Skin of body (tissue), 3 donors: ENCODE measurements at places on chromosomes 16 and 17. TPM values are rescaled to one million over a fixed set of nuclear protein-coding genes. Genes with fewer than 3 reads are reported as not detected.

GRCh38 chr17:41024697-41025096 lies 2.3 kb downstream of the KRTAP1-5 start:
- no peak for DNase-seq

- DNase-seq, result no peak
These were observed 17.7 kb downstream of the IRX6 start for GRCh38 chr16:55341681-55342080.

- DNase-seq, result no peak
These were observed 30.3 kb upstream of the SUPT4H1 start for GRCh38 chr17:58382108-58382871.

DNA sequence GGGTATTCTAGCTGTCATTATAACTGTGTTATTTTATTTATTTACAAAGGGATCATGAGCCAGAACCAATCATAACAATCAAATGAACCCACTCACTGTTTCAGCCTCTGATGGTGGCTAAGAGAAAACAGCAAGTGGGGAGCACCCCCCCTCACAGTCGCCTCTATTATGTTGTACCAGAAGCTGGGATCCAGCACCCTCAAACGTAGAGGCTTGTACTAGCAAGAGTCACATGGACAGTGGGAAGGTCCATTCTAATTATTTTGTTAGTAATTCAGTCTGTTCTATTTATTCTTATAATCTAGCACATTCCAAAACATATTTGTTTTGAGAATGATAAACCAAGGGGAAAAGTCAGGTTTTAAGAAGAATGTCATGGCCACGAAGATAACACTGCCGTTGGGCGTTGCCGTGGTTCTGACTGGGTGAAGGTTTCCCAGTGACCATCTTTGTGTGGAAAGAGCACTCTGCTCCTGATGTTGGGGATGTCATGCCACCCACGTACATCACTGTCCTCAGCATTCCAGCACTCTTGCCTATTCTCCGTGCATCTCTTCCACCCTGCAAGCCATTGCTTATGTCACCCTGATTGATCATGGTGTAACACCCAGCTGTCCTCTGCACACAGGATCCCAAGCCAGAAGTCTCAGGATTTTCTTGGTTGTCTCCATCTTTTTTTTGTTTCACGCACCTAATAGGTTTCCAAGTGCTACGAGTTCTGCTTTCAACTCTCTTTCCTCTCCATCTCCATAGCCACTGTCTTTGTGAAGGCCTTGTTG lies 205.8 kb downstream of the PRKCA start:
- DNase-seq, result no peak

Gene LIG3
- 40.7 TPM for total RNA-seq

DNA sequence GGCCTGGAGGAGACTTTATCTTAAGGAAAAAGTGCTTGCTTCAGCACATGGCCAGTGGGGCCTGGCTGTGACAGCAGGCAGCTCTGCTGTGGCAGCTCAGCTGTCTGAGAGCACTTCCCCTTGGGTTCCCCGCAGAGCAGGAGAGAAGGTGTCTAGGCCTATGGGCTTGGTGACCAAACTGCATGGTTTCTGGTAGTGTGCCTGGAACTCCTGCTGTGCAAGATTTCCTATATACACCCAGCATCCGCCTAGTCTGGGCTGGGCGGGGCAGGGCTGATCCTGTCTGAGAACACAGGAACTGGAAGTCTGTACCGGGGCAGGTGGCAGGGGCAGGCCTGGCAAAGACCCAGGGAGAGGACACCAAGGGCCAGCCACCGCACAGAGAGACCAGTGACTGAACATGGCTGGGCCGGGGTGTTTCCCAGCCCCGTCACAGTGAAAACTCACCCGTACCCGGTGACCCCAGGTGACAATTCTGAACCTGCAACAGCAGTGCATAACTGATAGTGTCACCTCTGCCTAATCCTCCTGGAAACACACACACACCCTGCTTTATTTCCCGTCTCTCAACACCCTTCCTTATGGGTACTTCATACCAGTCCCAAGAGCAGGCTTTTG lies 39.3 kb downstream of the CHD9 start:
- no peak for DNase-seq

GRCh38 chr17:62929320-62929719 lies 36.7 kb upstream of the TANC2 start:
- DNase-seq, result no peak

DNA sequence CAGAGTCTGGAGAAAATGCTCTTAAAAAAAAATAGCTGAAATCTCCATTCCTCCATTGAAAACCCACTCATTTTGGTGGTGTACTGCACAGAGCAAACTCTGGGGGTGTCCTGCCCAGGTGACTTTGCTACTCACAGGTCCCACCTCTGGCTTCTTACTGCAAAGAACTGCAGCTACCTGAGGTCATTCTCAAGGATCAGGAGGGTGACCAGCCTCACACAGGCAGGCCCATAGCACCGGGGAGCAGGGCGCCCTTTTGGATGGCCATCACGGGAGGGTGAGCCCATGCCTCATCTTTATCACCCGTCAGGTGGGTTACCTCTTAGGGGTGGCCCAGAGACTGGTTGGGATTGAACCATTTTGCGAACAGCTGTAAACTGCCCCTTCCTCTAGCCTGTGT lies 32.6 kb upstream of the BRD7 start:
- no peak for DNase-seq

DNA sequence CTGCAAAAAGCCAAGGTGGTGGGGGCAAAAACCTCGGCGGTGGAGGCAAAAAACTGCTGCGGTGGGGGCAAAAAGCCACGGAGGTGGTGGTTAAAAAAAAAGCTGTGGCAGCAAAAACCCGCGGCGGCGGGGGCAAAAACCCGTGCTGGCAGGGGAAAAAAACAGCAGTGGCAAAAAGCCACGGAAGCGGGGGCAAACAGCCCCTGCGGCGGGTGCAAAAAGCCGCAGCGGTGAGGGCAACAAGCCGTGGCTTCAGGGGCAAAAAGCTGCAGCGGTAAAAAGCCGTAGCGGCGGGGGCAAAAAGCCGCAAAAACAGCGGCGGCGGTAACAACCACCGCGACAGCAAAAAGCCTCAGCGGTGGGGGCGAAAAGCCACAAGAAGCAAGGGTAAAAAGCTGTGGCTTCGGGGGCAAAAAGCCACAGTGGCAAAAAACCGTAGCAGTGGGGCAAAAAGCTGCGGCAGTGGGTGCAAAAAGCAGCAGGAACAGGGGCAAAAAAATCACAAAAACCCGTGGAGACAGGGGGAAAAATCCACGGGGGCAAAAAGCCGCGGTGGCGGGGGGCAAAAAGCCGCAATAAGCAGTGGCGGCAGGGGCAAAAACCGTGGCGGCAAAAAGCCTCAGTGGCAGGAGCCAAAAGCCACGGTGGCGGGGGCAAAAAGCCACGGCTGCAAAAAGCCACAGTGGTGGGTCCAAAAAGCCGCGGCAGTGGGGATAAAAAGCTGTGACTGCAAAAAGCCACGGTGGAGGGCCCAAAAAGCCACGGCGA lies 193.7 kb downstream of the SHCBP1 start:
- DNase-seq, result no peak

- no peak for DNase-seq
These were observed 1.7 kb upstream of the MAZ start for GRCh38 chr16:29804455-29805231.

GRCh38 chr16:80346111-80346632 lies 194.6 kb upstream of the DYNLRB2 start:
- no peak for DNase-seq

DNA sequence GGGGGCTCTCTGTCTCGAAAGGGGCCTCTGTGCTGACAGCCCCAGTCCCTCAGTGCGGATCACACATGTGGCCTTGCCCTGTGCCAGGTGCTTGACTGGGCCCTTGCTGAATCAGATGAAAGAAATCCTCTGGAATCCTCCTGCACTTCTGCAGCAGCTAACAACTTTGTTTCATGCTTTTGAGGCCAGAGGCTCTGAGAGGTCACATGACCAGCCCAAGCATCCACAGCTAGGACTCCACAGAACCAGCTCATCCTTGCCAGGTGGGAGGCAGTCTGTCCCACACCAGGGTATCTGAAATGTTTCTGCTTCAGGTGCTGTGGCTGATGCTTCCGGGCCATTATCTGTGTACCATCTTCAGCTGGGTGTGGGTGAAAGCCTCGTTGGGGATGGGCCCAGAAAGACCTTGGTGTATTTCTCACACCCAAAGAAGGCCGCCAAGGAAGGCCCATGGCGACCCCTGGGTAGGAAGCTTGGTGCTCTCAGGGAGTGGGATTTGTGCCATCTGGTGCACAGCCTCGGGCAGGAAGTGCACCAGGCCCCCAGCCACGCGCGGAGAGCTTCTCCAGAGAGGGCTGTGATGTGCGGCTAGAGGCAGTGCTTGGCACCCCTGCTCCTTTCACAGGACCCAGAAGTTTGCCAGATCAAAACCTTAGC lies 143.8 kb downstream of the CLEC16A start:
- no peak for DNase-seq

Gene CALB2
- total RNA-seq, result 9.3 TPM

- DNase-seq, result no peak
These were observed 1.6 kb upstream of the ATP6V0C start for GRCh38 chr16:2511996-2512734.

Gene MEFV
- total RNA-seq, result 1.8 TPM

- DNase-seq, result no peak
These were observed 32.4 kb upstream of the MMD start for GRCh38 chr17:55453839-55454557.

- no peak for DNase-seq
These were observed 60.1 kb upstream of the CNEP1R1 start for GRCh38 chr16:49964973-49965372.

DNA sequence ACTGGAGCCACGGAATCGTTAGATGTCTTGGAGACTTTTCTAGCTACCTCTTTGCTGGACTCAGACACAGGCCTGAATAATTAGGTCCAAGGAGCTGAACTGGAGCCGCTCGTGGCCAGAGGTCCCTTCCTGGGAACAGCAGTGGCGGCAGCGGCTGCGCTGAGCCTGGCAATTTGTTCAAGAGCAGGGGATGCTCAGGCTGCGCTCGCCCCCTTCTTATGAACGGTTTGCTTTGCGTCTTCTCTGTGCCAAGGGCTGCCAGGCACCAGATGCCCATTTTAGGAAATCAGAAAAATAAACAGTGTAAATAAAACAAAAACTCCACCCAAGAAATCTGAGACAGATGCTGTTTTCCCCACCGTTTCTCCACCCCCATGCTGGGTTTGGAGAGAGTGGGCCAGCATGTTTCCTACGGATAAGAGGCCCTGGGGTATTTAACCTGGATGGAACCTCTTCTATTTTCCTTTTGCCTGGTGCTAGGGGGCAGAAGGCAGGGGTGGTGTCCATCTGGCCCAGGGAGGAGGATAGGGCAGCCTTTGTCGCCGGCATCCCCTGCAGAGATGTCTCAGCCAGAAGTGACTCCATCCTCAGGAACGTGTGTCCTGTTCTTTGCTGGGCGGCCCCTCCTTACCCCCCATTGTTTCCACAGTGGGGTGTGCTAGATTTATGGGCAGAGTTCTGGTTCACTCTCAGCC lies 163.4 kb downstream of the SEC14L1 start:
- no peak for DNase-seq

Gene TMC6
- total RNA-seq, result 14.2 TPM

DNA sequence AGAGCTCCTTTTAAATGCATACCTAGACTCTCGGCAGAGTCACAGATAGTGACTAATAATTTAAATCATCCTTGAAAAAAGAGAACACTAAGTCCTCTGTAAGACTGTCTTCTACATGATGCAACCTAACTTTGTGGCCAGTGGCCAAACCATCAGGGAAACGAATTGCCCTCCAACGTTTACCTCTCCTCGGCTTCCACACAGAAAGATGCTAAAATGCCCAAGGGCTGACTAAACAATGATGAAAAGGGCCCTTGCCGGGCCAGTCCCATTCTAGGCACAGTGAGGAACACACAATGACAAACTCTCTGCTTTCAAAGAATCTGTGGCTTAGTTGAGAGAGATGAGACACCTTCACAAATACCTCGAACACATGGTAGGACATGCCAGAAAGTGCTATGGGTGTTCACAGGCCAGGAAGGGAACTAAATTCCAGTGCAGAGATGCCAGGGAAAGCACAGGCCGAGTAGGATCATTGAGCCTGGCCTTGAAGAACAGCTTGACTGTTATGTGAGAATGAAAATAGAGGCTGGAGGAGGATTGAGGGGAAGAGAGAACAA lies 35.3 kb upstream of the PITPNM3 start:
- no peak for DNase-seq

GRCh38 chr16:66359811-66360608 lies 6.5 kb upstream of the CDH5 start:
- DNase-seq, result no peak

Gene BICDL2
- total RNA-seq, result 10.9 TPM

- DNase-seq, result no peak
These were observed 37.2 kb upstream of the GAN start for GRCh38 chr16:81277541-81278080.

DNA sequence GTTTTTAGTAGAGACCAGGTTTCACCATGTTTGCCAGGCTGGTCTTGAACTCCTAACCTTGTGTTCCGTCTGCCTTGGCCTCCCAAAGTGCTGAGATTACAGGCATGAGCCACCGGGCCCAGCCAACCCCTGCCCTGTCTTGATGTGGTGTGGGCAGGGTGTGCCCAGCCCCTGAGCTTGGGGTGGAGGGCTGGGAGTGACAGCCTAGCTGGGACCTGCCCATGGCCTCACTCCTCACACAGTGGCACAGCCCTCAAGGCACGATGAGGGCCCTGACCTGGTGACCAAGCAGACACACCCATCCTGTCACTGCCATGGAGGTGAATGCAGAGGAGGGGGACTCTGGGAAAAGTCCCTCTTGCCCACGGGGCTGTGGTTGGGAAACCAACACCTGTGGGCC lies 3.0 kb downstream of the IL32 start:
- DNase-seq, result no peak

DNA sequence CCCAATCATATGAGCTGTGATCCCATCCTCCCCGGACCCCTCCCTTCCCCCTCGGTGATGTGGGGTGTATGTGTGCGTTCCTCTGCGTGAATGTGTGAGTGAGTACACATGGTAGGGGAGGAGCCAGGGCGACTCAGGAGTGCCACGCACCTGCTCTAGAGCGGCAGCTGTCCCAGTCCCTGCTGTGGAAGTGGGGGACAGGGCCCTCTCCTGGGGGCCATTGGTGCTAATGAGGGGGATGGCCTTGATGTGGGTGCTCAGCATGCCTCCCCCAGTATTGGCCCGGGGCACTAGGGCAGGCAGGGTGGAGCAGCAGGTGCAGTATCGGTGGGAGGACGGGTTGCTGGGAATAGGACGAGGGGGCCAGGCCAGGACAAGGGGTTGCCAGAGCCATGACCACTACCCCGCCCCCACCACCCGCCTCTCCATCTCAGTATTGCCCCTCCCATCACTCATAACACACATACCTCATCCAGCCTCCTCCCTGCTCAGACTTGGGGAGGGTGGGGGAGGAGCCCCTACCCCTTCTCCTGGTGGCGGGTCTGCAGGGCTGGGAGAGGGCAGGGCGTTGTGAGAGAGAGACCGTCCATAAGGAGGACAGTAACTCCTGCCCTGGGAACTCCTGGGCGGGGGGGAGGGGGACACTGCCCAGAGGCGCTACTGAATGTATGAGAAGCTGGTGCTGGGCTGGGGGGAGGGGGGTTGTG lies 8.5 kb downstream of the NR1D1 start:
- DNase-seq, result no peak

Gene CES3
- not detected for total RNA-seq

Gene ABCA6
- 46.1 TPM for total RNA-seq

- DNase-seq, result no peak
These were observed 11.7 kb downstream of the SGCA start for GRCh38 chr17:50177476-50177875.
